ENCODE measurements at places on chromosomes 1 and 21. TPM values are rescaled to one million over a fixed set of nuclear protein-coding genes. Genes with fewer than 3 reads are reported as not detected.

SSU72 gene
- 97.3 TPM for total RNA-seq

MNDA gene
- not detected for total RNA-seq

CYP4Z1 gene
- total RNA-seq: not detected

C1orf74 gene
- total RNA-seq: 3.6 TPM

DNA sequence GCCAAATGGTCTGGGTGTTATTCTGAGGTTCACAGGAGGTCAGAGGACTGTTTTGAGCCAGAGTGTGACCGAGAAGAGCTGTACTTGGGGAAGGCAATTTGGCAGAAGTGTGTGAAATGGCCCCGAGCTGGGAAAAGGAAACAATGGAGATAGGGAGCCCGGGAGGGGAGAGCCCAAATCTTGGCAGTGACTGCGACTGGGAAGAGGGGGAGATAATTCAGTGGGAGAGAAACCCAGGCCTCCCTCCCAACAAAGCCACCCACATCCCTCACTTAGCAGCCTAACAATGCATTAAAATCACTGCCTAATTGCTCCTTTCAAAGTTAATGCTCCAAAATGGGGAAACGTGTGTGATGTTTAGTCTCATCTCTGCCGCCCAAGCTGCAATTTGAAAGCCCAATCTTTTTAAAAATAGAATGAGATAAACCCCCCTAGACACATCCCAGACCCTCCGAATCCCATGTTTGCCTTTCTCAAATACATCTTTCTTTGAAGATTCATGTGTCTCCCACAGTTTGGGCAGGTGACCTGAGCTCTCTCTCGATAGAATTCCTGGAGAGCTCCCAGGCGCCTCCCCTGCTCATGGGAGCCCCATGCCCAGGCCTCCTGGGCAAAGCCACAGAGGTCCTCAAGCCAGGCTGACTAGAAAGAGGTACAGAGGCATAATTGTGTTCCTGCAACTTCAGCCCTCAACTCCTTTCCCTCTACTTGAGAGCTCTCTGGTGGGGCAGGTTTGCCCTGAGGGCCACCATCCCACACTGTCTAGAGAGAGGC, 17.3 kb downstream of the LRRC52 start:
- peak; percentile 11 for DNase-seq

DNA sequence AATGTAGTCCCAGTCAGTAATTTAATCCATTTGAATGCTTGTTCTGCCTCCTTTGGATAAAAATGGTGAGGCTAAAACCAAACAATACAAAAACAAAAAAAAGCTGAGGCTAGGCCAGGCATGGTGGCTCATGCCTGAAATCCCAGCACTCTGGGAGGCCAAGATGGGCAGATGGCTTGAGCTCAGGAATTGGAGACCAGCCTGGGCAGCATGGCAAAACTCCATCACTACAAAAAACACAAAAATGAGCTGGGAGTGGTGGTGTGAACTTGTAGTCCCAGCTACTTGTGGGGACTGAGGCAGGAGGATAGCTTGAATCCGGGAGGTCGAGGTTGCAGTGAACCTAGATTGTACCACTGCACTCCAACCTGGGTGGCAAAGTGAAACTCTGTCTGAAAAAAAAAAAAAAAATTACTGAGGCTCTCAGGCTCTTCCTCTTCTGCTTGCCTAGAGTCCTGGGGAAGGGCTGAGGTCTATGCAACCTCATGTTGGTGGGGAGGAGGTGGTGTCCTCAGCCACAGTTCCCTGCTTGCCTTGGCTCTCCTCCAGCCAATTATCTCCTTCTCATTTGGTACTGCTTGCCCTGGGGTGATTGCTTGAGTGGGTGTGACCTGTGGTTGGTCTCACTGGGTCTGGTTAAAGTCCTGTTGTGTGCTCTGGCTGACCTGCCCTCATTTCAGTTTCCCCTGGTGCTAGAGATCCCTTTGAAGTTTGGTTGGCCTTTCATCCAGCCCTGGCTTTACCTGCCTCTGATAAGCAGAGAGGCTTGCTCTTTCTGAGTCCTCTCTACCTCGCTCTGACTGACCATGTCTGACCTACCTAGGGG, 20.9 kb downstream of the S1PR1 start:
- DNase-seq: no peak

DNA sequence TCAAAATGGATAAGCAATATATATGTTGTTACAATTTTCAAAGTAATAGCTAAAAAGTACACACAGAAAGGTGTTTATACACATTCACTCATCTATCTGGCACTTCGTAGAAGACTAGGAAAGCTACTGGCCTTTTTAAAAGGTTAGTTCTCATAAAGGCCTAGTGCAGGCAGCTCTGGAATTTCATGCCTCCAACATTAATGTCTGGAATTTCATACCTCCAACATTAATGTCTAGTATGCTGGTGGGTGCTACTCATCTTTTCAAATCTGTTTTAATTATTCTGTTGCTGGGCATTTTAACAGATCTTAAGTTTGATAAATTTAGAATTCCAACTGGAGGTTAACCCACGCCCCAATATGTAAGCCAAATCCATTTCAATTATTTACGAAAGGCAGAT, 124.2 kb downstream of the AKT3 start:
- no peak for DNase-seq

DNA sequence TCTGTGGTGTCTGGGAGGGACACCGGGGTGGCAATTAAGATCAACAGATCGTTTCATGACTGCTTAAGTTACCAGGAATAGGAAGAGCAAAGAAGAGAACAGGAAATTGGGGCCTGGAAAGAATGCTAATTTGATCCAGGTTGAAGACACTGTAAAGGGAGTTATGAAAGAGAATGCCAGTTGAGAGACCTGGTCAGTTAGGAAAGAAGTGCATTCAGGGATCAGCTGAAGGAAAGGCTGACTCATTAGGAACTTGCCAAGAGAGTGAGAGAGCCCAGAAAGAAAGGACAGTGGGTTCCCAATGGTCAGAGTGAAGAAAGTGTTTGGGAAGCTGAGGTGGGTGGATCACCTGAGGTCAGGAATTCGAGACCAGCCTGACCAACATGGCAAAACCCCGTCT, 119.6 kb downstream of the UBE2U start:
- DNase-seq: no peak

DNA sequence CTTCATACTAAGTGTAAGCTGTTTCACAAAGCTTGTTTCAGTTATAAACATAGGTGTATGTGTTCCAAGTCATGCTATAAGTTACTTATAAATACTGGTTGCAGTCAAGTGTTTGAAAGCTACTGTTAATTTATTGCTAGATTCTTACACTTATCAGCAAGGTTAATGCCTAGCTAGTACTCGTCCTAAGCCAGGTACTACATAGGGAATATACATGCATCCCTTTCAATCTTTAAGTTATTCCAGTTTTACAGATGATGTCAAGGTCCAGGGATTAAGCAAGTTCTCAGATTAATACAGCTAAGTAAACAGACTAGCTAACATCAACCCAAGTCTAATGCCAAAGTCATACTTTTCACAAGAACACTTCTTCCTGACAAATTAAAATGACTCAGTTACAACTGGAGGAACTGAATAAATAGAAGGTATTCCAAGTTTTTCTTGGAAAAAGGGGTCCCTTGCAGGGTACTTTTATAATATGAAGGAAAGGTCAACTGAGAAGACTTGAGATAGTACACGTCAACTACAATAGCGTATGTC, 652.2 kb upstream of the USP24 start:
- DNase-seq: no peak

DNA sequence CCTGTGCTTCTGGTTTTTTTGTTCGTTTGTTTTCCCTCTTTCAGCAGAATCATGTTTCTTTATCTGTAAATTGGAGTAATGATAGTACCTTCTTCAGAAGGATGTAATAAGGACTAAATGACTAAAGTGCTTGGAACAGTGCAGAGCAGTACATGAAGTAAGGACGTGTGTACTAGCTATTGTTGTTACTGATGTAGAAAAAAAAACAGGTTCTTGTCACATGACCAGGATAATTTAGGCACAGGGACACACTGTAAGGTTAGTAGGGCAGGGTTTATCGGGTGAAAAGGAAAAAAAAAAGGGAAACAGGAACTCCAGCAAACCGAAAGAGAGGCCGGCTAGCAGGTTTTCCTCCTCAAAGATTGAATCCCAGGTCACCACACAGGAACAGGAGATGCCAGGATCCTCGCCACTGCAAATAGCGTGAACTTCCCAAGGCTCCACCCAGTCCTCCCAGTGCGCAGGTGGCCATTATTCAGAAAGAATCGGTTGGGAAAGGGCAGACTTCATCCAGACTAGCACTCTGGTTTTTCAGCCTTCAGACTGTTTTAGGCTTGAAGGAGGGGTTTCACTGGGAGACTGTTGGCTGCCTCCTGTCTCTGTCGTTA, 63.8 kb upstream of the PRRC2C start:
- no peak for DNase-seq
